ENCODE measurements at places on chromosomes 3 and 15.

DNA sequence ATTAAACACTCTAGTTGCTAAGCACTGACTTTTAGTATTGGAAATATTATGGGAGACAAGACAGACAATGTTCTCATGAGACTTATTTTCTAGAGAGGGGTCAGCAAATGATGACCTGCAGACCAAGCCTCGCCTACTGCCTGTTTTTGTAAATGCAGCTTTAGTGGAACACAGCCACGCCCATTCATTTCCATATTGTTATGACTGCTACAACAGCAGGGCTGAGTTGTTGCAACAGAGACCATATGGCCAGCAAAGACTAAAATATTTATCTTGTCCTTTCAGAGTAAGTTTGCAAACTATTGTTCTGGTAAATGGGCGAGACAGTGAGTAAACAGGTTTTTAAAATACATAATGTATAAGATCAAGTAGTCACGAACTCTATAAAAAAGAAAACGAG, 570.2 kb downstream of the NTRK3 start:
- DNase-seq = no peak

GRCh38 chr3:52025453-52025852, 29.8 kb upstream of the RPL29 start:
- DNase-seq = no peak

DNA sequence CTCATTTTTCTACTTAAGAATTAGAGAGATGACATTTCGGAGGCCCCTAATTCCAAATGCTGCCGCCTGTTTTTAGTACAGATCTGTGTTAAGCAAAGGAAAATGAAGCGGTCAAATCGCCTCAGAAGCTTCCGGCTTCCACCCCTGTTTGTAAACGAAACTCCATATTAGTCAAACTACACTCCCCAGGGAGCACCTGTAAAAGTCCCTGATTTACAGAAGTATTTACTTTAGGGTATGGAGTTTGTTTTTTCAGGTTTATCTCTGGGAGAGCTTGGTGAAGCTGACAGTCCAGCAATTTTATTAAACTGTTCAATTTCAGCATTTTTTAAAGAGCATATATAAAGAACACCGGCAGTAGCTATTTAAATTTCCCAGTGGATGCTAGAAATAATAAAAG, 319.8 kb downstream of the FHIT start:
- DNase-seq = no peak

DNA sequence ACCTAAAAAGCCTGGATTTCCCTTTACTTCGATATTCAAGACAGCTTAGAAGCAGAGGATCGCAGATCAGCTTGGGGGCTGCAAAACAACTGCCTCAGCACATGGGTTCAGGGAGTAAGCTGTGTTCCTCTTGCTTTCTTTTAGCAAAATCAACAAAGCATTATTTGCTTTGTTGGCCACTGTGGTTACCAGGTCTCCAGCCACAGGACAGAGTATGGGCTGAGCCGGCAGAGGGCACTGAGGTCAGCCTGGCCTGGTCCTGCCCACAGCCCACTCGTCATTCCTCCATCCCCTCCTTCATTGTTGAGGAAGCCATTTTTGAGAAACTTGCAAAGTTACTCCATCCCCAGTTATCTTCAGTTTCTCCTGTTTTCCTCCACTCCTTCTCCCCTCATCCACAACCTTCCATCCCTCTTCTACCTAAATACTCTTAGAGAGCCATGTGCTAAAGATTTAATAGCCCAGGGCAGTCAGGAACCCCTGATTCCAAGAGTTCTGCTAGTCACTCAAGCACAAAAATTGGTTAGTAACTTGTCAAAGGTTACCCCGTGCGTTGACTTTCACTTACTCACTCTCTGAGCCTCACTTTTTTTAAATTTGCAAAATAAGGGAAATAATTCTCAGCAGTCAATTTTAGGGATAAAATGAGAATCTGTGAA, 60.0 kb upstream of the HES1 start:
- DNase-seq = no peak

- DNase-seq = no peak
Measured at GRCh38 chr3:8607234-8608040, 37.2 kb downstream of the SSUH2 start.

DNA sequence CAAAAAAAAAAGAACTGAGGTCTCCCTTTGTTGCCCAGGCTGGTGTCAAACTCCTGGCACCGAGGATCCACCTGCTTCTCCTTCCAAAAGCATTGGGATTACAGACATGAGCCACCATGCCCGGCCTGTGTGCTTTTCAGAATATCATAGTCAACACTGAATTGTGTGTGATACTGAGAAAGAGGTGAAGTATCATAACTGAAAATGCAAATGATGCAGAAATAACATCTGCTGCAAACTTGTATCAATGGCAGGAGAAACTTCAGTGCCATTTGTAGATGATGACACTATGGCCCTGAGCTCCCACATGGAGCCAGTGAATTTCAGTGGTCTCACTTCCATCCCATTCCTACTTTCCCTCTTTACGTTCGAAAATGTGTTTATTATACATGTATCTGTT, 21.9 kb downstream of the IL12A start:
- DNase-seq = no peak

DNA sequence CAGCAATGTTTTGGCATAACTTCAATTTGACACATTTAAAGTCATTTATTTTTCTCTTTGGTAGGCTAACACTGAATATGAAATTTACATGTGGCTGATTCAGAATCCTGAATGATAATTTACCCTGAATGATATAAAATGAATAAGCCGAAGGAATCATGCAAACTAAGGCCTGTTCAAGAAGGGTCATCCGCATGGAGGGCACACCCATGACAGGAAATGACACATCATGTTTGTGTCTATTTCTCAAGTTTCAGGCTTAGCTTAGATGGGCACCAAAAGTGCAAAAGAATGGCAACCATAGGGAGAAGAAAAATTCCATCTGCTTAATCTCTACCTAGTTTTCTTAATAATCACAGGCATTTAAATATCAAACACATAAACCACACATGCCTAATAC, 141.5 kb downstream of the DUT start:
- DNase-seq = no peak
